Hypothalamus (tissue), 51 donors: ENCODE measurements at places on chromosomes 7 and 10.
A peak's percentile ranks its signal among the peaks of the same experiment; 100 is the strongest.

GRCh38 chr10:35643151-35644049 is 1.3 kb upstream of the FZD8 start:
- DNase-seq: peak; percentile 59

DNA sequence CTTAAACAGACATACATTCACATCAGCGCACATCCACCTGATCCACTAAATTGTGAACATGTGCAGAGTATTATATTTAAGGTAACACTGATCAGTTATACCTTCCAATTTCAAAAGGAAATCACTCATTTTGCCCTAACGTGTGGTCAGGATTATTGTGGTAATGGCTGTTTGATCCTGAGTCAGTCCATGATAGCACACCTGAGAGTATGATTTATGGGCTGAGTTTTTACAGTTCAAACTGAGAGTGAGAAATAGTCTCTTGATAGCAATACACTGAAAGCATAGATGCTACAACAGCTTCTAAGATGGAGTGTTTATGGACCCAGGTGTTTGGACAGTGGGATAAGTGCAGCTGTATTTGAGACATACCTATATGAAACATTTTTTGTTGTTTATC is 96.7 kb downstream of the KIF20B start:
- DNase-seq: no peak

DNA sequence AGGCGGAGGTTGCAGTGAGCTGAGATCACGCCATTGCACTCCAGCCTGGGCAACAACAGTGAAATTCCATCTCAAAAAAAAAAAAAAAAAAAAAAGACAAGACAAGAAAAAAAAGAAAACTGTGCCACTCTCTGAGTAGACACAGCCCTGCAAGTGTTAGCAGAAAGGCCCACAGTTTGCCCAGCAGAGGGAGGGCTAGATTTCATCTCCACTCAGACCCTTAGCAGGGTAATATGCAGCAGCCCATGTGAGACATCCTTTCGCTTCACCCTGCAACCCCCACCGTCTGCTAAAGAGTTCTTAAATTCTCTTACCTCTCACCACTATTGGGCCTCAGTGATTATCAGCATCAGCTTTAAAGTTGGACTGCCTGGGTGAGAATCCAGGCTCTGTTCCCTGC is 38.2 kb downstream of the CTNNA3 start:
- DNase-seq: peak; percentile 2

GRCh38 chr7:73521636-73522104 is 423 bp downstream of the BAZ1B start:
- DNase-seq: peak; percentile 66

DNA sequence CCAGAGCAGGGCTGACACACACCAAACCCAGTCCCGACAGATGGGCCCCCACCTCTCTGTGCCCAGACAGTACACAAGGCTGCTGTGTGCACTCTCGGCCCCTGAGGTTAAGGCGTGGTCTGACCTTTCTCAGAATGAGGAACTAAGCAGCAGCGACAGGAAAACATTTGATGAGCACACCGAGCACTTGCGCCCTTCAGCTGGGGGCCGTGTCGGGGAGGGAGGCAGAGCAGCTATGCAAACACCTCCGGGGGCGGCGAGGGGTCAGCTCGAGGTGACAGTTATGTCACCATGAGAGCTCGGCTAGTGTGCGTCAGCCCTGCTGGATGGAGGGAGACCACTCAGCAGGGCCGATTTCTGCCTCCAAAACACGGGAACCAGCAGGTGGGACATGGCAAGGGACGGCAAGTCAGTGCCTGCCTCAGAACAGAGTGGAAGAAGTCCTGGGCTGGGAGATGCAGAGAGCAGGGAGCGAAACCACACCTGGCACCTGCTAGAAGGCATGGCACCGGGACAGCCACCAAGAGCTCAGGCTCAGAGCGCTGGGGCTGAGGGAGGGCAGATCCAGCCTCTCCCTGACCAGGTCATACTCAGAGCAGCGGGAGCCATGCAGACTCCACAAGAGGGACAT is 57.4 kb downstream of the CHST15 start:
- no peak for DNase-seq
